Stimulated activated CD4-positive, alpha-beta T cell treated with anti-CD3 and anti-CD28 coated beads, Interleukin-2, amount 100 ng/mL, for 24 hours (primary cell): ENCODE measurements at places on chromosomes 16 and 17.
A peak's percentile ranks its signal among the peaks of the same experiment; 100 is the strongest.

- DNase-seq, result peak; percentile 74
These were observed 141.0 kb upstream of the CIBAR2 start for GRCh38 chr16:85253084-85253941.

GRCh38 chr17:47989700-47990099, 18.8 kb downstream of the CDK5RAP3 start:
- DNase-seq, result no peak

DNA sequence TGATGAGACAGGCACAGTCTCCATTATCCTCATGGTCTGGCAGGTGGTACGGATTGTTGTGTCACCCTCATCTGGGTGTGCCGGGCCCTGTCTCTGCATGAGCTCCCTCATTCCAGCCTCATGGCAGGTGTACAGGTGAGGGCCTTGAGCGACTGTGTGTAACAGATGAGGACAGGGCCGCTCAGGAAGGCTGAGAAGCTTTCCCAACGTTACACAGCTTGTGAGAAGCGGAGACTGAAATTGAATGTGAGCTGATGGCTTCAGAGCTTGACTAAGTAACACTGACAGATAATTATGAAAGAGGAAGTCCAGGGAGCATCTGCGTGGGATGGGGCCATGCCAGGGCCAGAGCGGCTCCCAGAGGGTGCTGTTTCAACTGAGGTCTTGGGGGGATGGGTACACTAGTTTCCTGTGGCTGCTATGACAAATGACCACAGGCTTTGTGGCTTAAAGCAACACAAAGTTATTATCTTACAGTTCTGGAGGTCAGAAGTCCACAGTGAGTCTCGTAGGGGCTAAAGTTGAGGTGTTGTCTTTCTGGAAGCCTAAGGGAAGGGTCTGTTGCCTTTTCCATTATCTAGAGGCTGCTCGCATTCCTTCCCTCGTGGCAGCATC, 36.7 kb downstream of the CMIP start:
- DNase-seq, result no peak

DNA sequence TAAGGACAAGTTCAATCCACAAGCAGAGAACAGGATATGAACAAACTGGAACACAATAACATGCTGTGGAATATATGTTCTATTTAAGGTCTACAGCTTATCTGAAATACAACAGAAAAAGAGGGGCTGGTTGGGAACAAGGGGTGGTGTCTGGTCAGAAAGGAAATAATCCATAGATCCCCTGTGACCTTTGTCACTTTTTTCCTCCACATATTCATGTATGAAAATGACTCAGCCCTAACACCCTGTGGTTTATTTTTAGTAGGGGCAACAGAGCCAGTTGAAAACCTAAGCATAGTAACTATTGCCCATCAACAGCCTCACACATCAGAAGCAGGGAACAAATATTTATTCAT, 12.3 kb upstream of the SPAG9 start:
- DNase-seq, result no peak

DNA sequence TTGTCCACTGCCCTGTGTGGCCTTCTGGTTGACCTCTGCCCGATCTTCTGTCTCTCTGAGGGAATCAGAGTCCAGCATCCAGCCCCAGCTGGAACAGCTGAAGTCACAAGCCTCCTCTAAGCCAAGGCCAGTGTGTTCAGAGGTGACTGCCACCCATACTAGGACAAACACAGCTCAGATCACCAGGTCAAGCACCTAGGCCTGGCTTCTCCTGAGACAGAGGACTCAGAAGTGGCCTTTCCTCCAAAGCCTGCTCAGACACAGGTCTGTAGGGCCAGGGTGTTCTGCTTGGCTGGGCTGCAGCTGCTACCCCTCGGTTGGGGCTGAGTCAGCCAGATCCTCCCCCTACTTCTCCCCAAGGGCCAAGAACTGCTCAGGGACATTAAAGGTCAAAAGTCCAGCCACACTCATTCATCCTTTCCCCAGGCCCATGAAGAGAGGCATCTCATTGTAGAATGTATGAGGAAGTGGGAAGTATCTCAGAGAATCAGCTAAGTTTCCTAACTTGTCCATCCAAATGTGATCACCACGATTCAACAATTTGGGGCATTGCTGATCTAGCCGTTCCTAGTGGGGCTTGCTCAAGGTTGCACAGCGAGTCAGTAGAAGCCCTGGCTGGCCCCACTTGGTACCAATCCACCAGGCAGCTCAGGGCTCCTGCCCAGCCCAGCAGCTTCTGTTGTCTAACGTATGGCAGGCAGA, 7.6 kb downstream of the SLC46A1 start:
- DNase-seq, result no peak

DNA sequence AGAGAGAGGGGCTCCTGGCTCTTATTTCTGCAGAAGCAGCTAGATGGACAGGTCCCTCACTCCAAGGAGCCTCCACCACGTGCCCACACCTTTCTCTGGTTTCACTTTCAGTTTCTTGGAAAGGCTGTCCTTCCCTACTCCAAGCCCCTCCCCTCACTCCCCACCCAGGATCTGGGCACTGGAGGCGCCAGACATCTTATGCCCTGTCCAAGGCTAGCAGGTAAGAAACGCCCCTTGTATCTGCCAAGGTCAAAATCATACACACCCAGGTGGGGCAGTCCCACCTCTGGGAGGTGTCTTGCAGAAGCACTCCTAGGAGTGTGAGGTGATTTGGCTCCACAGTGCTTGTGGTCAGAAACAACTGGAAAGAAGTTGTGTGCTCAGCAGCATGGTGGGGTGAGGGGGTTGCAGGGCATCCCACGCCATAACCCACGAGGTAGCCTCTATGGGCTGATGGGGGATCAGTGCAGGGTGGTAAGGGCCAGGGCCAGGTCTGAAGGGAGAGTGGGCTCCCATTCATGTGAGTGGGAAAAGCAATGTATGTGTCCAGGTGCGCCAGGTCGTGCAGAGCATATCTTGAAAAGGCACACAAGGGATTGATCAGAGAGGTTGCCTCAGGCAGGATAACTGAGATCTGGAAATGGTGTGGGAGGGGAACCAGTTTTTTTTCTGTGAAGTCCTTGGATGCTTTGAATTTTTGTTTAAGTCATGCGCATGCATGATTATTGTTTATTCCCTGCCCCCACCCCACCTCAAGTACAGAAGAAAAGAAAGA, 31.8 kb upstream of the PRM1 start:
- peak; percentile 8 for DNase-seq

DNA sequence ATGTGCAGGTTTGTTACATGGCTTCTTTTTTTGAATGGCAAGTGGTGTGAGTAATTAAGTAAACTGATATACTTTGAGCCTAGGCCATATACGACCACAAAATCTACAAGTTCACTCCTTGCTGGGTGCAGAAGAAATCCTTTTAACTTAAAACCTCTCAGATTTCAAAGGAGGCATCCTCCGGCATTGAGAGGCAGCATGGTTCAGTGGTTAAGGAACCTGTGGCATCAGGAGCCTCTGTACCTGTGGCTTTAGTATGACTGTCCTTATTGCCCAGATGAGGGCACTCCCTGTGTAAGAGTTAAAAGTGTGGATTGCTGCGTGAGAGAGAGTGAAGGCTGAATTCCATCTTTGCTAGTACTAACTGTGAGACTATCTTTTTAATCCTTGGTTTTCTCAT, 3.3 kb downstream of the NLRP1 start:
- no peak for DNase-seq

- DNase-seq, result no peak
These were observed 59.2 kb downstream of the CDK5R1 start for GRCh38 chr17:32546031-32546444.

GRCh38 chr17:36600936-36601302, 464 bp upstream of the MRM1 start:
- no peak for DNase-seq

DNA sequence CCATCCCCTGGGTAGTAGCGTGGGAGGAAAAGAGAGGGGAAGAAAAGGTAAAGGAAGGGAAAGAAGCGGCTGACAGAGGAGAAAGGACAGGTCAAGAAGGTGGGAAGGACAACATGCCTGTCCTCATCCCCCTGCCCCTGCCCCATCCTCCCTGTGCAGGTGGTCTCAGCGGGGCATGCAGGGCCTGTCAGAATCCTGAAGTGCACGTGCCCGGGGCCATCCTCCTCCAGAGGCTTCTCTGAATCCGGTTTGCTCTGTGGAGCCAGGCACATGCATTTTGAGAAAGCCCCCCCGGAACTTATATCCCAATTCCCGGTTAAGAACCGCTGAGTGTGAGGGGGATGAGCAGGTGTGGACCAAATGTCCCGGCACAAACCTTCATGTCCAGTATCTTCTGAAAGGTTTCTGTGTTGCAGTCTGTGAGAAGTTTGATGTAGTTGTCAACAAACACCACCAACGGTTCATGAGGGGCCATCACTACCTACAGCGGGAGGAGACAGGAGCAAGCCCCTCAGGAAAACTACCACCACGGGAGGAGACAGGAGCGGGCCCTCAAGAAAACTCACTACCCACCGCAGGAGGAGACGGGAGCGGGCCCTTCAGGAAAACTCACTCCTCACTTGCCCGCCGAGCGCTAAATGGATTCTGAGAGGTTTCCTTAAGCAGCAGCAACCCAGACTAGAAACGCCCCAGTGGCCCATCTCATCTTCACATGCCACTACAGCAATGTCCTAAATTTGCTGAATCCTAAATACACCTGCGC, 167.0 kb upstream of the RPH3AL start:
- DNase-seq, result no peak

- DNase-seq, result no peak
These were observed 662.5 kb downstream of the CDH11 start for GRCh38 chr16:64459402-64459801.

GRCh38 chr16:77112746-77113145, 78.2 kb upstream of the MON1B start:
- DNase-seq, result no peak

DNA sequence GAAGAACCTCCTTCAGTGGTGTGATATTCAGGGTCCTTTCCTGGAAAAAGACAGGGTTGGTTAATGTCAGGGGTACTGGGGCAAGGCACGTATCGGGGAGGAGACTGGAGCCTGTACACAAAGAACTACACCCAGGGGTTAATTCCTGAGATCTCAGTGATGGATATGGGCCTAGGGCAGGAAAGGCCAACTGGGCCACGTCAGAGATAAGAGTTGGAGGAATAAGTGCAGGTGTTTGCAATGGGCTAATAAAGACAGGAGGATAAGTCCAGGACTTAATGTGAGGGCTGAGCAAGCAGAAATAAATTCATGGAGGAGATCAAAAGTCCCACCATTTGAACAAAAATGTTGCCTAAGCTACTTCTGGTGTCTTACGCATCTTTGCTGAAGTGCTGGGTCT, 10.4 kb upstream of the HERPUD1 start:
- DNase-seq, result no peak

- no peak for DNase-seq
These were observed 3.4 kb downstream of the LCAT start for GRCh38 chr16:67940446-67941089.

GRCh38 chr17:57113011-57113410, 28.0 kb downstream of the AKAP1 start:
- DNase-seq, result no peak

DNA sequence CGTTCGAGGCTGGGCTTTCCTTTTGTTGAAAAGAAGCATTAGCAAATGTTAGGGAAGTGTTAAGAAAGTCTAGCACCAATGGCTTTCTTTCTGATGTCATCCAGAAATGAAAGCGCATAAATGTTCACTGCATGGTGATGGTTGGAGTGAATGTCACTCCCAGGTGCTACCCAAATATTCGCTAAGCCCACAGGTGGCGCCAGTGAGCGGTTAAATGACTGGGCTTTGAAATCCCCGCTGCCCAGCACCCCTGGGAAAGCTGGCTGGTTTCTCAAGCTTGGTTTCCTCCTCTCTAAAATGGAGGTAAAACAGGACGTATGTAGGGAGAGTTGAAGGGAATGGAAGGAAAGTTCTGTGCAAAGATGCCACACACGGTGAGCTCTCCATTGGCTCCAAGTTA, 104.4 kb downstream of the IRX5 start:
- DNase-seq, result peak; percentile 61

DNA sequence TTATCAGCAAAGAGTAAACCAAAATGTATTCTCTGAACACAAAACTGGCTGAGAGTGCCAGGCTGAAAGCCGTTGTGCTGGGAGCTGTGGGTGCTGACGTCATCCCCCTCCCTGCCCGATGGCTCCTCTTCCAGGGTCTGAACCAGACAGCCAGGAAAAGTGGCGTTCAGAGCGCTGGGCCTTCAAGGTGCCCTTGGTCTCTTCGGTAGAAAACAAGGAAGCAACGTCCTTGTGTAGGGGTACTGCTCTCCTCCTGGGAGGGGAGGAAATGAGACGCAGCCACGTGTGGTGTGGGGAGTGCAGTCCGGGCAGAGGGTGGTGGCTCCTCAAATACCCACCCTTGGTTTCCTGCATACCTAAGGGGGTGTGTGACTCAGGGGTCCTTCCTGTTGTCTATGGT, 394.7 kb downstream of the SEC14L1 start:
- DNase-seq, result no peak

DNA sequence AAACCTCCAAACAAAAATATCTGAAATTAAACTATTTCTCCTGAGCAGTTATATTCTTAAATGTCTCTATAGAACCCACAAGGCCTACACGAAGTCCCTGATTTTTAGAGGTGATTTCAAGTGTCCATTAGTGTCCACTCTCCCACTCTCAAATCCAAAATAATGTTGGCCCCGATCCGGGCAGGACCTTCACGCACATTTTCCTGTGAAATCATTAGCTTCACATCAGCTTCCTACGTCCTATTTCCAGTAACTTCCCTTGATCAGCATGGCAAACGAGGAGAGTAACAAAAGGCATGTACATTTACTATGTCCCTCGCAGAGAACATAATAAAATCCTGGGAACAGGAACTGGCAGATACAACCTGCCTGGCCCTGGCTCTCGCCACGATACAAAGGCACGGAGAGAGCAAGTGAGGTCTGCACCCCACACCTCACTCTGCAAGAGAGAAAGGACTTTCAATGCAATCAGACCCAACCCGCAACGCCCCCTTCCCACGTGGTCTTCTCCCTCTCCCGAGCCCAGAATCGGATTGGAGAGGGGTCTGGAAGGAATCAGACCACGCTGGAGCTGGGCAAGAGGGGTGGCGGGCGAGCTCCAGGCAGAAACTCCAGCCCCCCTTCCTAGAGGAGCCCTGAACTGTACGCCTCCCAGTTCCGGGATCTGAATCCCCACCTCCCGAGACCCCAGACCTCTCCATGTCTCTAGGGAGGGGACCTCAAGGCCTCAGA, 17.5 kb upstream of the C17orf78 start:
- peak; percentile 43 for DNase-seq

- DNase-seq, result no peak
These were observed 142.5 kb downstream of the CMIP start for GRCh38 chr16:81586977-81587625.

GRCh38 chr17:6070913-6071511, 833 bp downstream of the WSCD1 start:
- peak; percentile 12 for DNase-seq

GRCh38 chr16:16025214-16025968, 76.0 kb downstream of the ABCC1 start:
- peak; percentile 65 for DNase-seq

DNA sequence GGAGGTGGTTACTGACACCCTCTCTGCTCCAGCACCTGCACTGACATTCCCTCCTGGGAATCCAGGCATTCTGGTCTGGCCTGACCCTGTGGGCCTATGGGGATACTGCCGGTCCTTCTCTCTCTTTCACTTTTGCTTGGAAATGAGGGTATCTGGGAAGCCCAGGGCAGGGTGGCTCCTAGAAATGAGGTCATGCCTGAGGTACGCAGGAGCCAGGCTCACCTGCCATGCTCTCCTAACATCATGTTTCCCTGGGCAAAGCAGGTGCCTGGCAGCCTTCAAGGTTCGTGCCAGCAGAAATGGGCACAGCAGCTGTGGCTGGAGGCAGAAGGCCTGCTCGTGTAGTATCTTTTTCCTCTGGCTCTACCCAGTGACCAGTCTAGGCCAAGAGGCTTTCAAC, 3.3 kb downstream of the ITGA3 start:
- DNase-seq, result no peak

- DNase-seq, result no peak
These were observed 1.1 kb upstream of the THRA start for GRCh38 chr17:40061609-40062038.
